CD4-positive, alpha-beta memory T cell (primary cell): ENCODE measurements at places on chromosomes 7 and 10. TPM values are rescaled to one million over a fixed set of nuclear protein-coding genes. Genes with fewer than 3 reads are reported as not detected.

The LBX1 gene
- total RNA-seq: not detected

The TMUB1 gene
- total RNA-seq: 48.7 TPM

The EPC1 gene
- total RNA-seq: 105 TPM

The SYT15 gene
- total RNA-seq: 1.7 TPM

The HTR7 gene
- not detected for total RNA-seq

The ARHGAP12 gene
- 31.2 TPM for total RNA-seq

The SPDYE6 gene
- total RNA-seq: not detected

The FBXO24 gene
- total RNA-seq: 2.1 TPM

- no peak overlapping the region for H3K4me3 ChIP-seq
- no peaks in the 10 kb centered on the region for H3K27me3 ChIP-seq
- no peak for DNase-seq
Observed at GRCh38 chr10:110022716-110023504, 15.1 kb downstream of the ADD3 start.

GRCh38 chr7:155234158-155234492, 63.6 kb upstream of the INSIG1 start:
- no peak overlapping the region for H3K27ac ChIP-seq
- H3K4me3 ChIP-seq: no peak overlapping the region
- no peaks in the 10 kb centered on the region for H3K27me3 ChIP-seq
- H3K4me1 ChIP-seq: no peaks in the 10 kb centered on the region
- H3K36me3 ChIP-seq: no peaks in the 10 kb centered on the region

DNA sequence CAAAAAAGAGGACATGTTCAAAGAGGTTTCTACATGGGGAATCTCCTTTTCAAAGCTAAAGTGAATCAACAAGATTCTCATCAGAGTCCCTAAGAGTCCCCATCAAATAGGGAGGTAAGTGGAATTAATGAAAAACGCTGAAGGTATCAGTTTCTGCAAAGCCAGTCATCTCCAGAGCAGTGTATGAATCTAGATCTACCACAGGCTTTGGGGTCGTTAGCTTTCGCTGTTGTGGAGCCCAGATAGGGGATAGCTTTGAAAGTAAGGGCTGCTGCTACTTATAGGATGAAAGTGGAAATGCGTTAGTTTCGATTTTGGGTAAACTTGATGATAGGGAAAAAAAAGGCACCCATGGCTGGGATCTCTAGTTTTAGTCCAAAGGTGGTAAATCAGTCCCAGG, 748.4 kb downstream of the LRMDA start:
- DNase-seq: no peak
- no peaks in the 10 kb centered on the region for H3K27me3 ChIP-seq
- H3K27ac ChIP-seq: no peak overlapping the region
- no peaks in the 10 kb centered on the region for H3K4me1 ChIP-seq
- H3K36me3 ChIP-seq: no peaks in the 10 kb centered on the region

DNA sequence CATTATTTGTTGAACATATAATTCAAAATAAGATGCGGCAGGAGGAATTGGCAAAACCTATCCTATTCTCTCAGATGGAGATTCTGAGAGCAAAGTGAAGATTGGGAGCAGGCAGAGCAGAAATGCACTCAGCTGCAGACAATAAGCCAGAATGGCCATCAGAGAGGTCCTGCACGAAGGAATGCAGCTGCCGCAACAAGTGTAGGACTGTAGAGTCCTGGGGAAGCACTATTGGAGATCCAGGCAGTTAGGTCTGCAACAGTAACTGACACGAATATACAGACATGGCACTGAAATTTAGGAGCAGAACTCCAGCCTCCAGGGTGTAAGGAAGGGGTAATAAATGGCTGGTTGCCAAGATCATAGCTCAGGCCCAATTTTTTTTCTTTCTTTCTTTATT, 10.4 kb upstream of the COL1A2 start:
- H3K27me3 ChIP-seq: no peaks in the 10 kb centered on the region
- no peaks in the 10 kb centered on the region for H3K4me1 ChIP-seq
- DNase-seq: no peak
- no peak overlapping the region for H3K4me3 ChIP-seq

DNA sequence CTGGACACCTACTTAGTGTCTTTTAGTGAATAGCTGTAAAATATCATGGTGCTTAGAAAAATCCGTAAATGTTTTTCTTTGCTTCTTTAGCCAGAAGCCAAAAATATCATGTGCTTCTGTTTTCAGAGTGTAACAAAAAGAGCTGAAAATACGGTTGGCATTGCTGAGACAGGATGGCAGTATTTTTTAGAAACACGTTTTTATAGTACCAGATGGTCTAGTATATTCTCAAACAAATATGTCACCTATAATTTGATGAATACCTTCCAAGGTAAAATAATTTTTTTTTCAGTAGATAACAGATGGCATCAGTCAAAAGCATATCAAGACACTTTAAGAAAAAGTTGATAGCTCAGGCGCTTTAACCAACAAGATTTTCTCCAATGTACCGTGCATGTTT, 326.6 kb downstream of the PHF14 start:
- no peak overlapping the region for H3K27ac ChIP-seq
- no peaks in the 10 kb centered on the region for H3K36me3 ChIP-seq
- no peaks in the 10 kb centered on the region for H3K27me3 ChIP-seq
- H3K4me3 ChIP-seq: no peak overlapping the region

- no peak for DNase-seq
- H3K27me3 ChIP-seq: no peaks in the 10 kb centered on the region
Observed at GRCh38 chr10:688312-689120, 952 bp downstream of the DIP2C start.

- no peak overlapping the region for H3K4me3 ChIP-seq
- no peak overlapping the region for H3K27ac ChIP-seq
- no peaks in the 10 kb centered on the region for H3K4me1 ChIP-seq
- no peaks in the 10 kb centered on the region for H3K36me3 ChIP-seq
- DNase-seq: no peak
- H3K27me3 ChIP-seq: no peaks in the 10 kb centered on the region
Observed at GRCh38 chr7:116837586-116837985, 24.8 kb upstream of the CAPZA2 start.

GRCh38 chr10:121572859-121573537, 25.2 kb downstream of the FGFR2 start:
- no peak for DNase-seq
- H3K4me1 ChIP-seq: no peaks in the 10 kb centered on the region
- no peaks in the 10 kb centered on the region for H3K36me3 ChIP-seq
- H3K4me3 ChIP-seq: no peak overlapping the region
- H3K27ac ChIP-seq: no peak overlapping the region

GRCh38 chr7:26093023-26093422, 59.0 kb upstream of the NFE2L3 start:
- no peaks in the 10 kb centered on the region for H3K36me3 ChIP-seq
- H3K27me3 ChIP-seq: no peaks in the 10 kb centered on the region
- DNase-seq: no peak
- H3K27ac ChIP-seq: no peak overlapping the region

GRCh38 chr10:118955951-118956801, 73.3 kb upstream of the NANOS1 start:
- H3K27ac ChIP-seq: no peak overlapping the region
- no peaks in the 10 kb centered on the region for H3K36me3 ChIP-seq
- no peak for DNase-seq
- H3K27me3 ChIP-seq: no peaks in the 10 kb centered on the region
- H3K4me1 ChIP-seq: no peaks in the 10 kb centered on the region

- no peaks in the 10 kb centered on the region for H3K4me1 ChIP-seq
- H3K36me3 ChIP-seq: no peaks in the 10 kb centered on the region
- no peak overlapping the region for H3K27ac ChIP-seq
Observed at GRCh38 chr7:104971290-104972071, 42.5 kb upstream of the KMT2E start.

- no peak overlapping the region for H3K4me3 ChIP-seq
- no peaks in the 10 kb centered on the region for H3K27me3 ChIP-seq
Observed at GRCh38 chr7:87920578-87920977, 13.5 kb upstream of the ADAM22 start.

GRCh38 chr7:100890653-100891567, 1.4 kb upstream of the UFSP1 start:
- no peak for DNase-seq
- H3K27ac ChIP-seq: no peak overlapping the region
- peaks cover 16% of the 10 kb centered on the region for H3K36me3 ChIP-seq
- H3K27me3 ChIP-seq: peaks cover 7% of the 10 kb centered on the region

DNA sequence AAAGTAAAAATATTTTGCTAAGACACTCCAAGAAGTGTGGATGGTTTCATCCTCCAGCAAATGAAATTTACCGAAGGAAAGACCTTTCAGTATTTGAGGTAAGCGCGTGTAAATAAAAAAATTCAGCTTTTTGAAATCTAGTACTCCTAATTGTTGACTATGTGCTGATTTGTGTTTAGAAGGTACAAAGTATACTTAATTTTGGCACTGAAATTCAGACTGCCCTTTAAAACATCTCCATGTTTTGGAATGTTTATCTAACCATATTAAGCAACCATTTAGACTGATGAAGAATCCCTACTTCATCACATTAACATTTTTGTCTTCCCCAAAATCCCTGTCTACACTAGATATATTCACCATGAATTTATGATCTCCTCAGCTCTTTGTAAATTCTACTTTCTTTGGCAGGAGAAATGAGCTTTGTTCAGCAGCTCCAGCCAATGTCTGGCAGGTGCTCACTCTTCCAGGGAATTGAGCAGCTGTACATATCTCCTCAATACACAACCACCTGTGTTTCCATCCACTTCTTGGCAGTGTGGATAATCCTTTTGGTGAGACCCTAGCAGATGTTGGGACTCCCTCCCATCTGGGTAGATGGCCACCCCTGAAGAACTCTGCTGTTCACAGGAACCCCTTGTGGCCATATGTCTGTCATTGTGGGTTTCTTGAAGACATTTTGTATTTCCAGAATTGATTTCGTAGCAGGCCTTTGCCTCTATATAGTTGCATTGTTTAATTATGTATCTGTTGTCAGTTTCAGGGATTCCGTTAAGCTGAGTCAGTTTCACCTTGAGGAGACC, 129.4 kb upstream of the SAMD8 start:
- no peaks in the 10 kb centered on the region for H3K27me3 ChIP-seq
- peaks cover 8% of the 10 kb centered on the region for H3K36me3 ChIP-seq
- no peak overlapping the region for H3K4me3 ChIP-seq
- DNase-seq: no peak
- H3K27ac ChIP-seq: no peak overlapping the region

- no peaks in the 10 kb centered on the region for H3K36me3 ChIP-seq
- peak within 1 kb of the TSS; percentile 61 for H3K4me3 ChIP-seq
- H3K27me3 ChIP-seq: no peaks in the 10 kb centered on the region
Observed at GRCh38 chr10:75111365-75111906, at the start of gene SAMD8. Gene SAMD8, plus strand, starts transcription at chr10:75111656. Its CDS starts 38,873 bp downstream, at chr10:75150529.

DNA sequence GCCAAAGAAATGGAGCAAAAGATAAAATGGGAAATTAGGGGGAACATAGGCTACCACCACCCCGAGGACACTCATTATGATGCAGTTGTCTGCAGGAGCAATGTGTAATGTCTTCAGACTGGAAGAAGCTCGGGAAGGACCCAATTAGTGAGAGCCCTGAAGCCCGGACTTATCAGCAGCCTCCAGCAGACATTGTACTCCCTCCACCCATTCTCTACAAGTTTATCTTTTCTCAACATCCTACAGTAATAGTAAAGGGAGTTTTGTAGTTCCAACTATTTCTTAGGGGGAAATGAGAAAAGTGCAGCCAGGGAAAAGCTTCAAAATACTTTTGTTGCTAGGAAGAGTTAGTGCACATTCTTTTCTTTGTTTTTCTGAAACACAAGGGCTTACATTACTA, 657.3 kb upstream of the COBL start:
- H3K27ac ChIP-seq: no peak overlapping the region
- no peaks in the 10 kb centered on the region for H3K27me3 ChIP-seq
- no peak overlapping the region for H3K4me3 ChIP-seq
